ENCODE measurements at places on chromosomes 1 and 21.

DNA sequence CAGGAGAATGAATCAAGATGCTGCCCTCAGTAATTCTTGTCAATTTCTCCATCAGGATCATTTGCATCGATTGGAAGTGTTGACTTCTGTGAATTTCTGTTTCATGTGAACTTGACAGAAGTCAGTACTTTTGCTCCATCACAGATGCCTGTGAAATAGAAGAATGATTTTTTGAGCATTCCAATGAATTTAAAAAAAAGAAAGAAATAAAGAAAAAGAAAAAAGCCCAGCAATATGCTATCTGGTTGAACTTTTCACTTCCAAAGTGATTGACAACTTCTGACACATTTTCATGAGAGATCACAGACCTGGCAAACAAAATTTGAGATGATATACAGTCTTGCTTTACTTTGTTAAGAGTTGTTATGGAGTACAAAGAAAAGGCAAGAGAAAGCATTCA is 175.3 kb downstream of the RWDD3 start:
- no peak for DNase-seq

DNA sequence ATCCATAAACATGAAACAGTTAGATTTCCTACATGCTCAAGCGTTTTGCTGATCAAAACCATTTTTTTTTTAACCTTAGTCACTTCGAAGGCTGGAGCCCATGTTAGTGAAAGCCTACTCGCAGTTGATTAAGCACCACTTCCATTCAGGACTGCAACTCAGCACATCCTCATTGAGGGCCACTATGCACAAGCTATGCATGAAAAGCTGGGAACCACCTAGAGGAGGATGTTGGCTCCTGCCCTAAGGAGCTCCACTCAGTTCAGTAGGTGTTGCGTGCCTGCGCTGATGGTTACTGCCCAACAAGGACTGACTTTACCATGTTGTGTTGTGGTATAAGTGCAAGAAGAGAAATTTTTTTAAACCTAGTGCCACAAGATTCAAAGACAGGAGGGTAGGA is 181.4 kb upstream of the L1TD1 start:
- DNase-seq = no peak

DNA sequence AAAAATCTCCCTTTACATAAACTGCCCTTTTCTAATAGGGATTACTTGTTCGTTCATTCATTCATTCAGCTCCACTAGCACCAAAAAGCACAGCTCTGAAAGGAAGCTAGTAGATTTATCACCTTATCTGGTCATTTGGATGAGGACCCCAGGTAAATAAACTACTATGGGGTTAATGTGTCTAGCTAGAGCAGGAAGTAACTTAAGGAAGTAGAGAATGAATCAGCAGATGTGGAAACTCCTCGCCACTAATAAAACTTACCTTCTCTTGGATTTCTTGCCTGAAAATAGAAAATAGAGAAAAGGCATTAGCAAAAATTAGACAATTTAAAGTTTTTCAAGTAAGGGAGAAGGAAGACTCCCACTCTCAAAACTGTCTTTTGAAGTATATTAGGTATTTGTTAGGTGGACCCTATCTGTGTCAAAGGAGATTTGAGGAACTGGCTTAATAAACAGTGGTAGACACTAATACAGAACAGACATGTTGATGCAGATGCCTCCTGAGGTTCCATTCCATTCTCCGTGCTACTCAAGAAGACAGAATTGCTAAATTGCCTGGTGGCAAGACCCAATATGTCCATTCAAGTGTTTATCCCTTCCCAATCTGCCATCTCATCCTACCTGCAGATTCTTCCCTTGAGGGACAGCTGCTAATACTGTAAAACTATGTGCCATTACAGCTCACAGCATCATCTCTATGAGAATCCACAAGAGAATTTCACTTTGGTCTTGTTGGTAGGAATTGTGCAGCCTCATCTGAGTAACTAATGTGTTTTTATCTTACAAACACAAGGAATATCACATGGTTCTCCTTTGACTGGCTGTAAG is 14.9 kb downstream of the SELL start:
- DNase-seq = no peak

GRCh38 chr1:163231385-163231784 is 28.7 kb upstream of the RGS5 start:
- peak; percentile 77 for DNase-seq

- DNase-seq = no peak
These were observed 10.5 kb downstream of the TMEM240 start for GRCh38 chr1:1529936-1530335.

DNA sequence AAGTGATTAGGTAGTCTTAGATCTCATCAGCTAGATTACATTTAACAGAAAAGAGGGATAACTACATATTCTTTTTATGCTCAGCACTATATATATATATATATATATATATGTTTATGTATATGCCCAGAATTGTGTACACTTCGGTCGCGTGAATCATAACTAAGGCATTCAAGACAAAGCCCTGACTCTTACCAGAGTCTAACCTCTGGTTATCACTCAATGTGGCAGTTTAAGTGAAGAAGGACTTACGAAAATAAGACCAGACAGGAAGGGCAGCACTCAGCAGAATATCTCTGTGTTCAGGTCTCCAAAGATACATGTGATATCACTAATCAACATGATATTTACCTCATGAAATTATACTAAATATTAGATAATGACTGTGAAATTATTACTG is 1326.7 kb downstream of the MRPL39 start:
- DNase-seq = no peak

DNA sequence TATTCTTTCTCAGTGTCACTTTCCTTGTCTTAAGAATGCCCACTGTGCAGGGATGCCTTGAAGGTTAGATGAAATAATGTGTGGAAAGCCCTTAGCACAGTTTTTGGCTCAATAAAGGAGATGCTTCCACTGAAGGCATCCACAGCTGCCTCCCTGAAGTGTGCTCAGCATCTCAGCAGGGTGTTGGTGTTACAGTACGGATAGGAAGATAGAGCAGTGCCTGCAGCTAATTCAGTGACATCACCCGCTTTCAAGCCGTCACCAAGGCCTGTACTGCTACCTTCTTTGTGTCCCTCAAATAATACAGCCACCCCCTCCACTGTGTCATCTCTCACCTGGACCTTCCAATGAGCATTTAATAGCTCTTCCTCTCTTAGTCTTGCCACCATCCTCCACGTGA is 59.0 kb downstream of the NDUFS5 start:
- DNase-seq = no peak

DNA sequence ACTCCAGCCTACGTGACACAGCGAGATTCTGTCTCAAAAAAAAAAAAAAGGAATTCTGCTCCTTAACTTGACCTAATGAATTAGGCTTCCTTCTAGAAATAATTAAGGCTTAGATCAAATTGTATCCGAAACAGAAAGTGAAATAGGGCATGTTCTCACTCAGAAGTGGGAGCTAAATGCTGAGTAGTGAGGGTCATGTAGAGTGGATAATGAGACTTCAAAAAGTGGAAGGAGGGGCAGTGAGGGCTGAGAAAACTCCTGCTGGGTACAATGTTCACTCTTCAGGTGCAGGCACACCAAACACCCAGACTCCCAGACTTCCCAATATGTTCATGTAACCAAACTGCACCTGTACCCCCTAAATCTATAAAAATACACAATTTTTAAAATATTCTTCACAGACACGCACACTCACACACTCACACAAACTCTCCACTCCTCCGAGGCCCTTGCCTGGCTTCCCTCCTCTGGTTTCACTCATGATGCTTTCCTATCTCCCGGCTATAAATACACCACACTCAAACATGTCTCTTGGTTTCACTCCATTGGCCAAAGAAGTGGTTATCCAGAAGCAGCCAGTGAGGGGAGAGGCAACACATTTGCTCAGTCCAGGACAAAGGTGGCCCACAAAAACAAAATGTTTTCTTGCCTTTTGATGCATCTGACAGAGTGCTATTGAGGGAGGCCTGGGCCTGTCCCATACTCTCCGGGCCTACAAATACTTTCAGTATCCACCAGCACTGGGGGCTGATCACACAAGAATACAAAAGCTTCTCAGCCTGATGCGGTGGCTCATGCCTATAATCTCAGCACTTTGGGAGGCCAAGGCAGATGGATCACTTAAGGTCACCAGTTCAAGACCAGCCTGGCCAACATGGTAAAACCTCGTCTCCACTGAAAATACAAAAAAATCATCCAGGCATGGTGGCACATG is 249.2 kb downstream of the TOMM20 start:
- DNase-seq = no peak

GRCh38 chr1:200037904-200038303 is 10.4 kb downstream of the NR5A2 start:
- no peak for DNase-seq

DNA sequence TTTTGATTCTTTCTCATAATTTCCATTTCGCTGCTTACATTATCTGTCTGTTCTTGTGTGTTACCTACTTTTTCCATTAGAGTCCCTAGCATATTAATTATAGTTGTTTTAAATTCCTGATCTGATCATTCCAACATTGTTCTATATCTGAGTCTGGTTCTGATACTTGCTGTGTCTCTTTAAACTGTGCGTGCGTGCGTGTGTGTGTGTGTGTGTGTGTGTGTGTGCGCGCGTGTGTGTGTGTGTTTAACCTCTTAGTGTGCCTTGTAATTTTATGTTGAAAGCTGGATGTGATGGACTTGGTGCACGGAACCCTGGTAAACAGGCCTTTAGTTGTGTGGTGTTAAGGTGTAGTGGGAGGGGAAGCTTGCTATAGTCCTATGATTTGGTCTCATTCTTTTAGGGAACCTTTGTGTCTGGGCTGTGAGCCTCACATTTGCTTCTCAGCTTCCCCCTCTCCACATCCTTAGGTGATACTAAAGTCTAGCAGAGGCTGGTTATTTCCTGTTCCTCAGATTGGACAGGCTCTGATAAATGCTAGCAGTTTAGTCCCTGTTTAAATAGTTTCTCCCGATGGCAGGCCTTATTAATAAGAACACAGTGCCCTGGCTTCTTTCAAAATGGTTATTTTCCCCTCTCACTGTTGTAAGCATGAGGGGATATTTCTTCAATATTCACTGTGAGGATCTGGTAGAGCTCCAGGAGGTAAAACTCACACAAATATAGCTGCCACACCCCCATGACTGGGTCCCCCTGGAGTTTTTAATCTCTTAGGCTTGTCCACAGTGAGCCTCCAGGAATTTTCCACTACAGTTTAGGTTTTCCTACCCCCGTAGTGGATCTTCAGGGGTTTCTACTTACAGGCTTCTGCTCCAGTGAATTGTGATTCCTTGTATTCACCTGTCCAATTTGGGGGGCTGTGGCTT is 118.3 kb downstream of the GALNT2 start:
- DNase-seq = no peak

DNA sequence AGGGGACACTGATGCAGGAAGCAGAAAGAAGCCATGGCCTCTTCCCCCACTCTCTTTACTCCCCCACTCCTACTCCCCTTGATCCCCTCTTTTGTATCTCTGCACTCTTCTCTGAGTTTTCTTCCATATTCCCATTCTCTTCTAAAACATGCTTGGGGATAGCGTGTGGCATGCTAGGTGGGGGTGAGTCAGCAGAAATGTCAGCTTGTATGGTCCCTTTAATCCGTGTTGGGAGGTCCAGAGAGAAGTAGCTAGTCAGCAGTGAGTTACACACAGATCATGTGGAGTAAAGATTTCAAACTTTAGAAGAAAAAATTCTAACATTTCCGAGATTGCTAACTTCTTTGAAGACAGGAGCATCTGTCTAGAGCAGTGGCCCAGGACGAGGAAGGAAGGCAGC is 4.0 kb upstream of the KCNK1 start:
- peak; percentile 18 for DNase-seq

- no peak for DNase-seq
These were observed 11.9 kb downstream of the MEF2D start for GRCh38 chr1:156488566-156489165.

DNA sequence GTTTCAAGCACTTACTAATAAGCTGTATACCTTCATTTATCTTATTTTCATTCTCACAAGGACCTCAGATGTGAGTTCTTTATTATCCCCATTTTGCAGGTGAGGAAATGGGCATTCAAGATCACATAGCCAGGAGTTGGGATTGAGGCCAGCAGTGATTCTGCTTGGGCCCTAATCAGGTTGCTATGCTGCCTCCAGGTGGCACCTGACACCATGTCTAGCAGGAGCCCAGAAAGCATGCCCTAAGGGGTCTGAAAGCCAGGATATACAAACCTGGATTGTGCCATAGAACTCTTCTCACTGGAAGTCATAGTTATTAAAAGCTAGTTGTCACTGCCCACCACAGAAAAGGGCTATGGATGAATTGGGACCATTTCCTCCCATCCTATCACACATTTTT is 61.1 kb downstream of the FYB2 start:
- DNase-seq = no peak

DNA sequence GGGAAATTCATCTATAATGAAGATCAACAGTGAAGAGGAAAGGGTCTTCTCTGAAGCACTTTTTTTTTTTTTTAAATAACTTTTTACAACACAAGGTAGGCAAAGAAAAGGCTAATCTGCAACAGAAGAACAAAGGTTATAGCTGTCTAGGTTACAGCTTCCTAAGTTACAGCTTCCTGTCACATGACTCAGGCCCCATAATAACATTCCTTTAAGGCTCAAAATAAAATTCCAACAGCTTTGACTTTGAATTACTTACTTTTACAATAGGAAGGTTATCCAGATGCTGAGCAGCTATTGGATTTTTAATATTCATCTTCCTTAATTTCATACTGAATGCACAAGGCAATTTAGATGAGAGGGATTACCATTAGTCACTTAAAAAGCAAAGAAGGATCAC is 40.4 kb upstream of the TMEM61 start:
- DNase-seq = peak; percentile 46

All from fibroblast of skin of right quadriceps (primary cell).